ENCODE measurements at places on chromosomes 6 and 20. TPM values are rescaled to one million over a fixed set of nuclear protein-coding genes. Genes with fewer than 3 reads are reported as not detected.

Gene CCN5
- total RNA-seq = not detected

Gene MYT1
- total RNA-seq = 1.9 TPM

Gene F13A1
- total RNA-seq = 0.24 TPM

Gene VGLL2
- not detected for total RNA-seq

Gene TTBK1
- 1.7 TPM for total RNA-seq

Gene MYBL2
- 44.4 TPM for total RNA-seq

Gene GSTA2
- total RNA-seq = 10.7 TPM

Gene ZFP57
- total RNA-seq = 0.14 TPM

Gene RPS6KA2
- total RNA-seq = 43.1 TPM

Gene COX4I2
- not detected for total RNA-seq

Gene MGME1
- 20.3 TPM for total RNA-seq

Gene WFDC2
- total RNA-seq = 188 TPM

Gene FABP7
- 6.8 TPM for total RNA-seq

Gene RCAN2
- total RNA-seq = 23.3 TPM

Gene PHACTR3
- 1.4 TPM for total RNA-seq

Gene QKI
- total RNA-seq = 88.4 TPM

Gene TOX2
- total RNA-seq = 2.5 TPM

Gene APOM
- total RNA-seq = 7.1 TPM

Gene FARS2
- total RNA-seq = 20.8 TPM

Gene MACROD2
- total RNA-seq = 6.4 TPM

Gene SLC17A9
- total RNA-seq = 8.3 TPM

Gene ECT2L
- total RNA-seq = not detected

Gene PPDPF
- total RNA-seq = 340 TPM

Gene ID4
- 47.9 TPM for total RNA-seq

Gene SYCP2
- total RNA-seq = 1.4 TPM

Gene IER3
- 23.2 TPM for total RNA-seq

Gene FAM110A
- total RNA-seq = 17.9 TPM

Gene EYA2
- 0.73 TPM for total RNA-seq

Gene AFG1L
- 9.6 TPM for total RNA-seq

Gene CAP2
- total RNA-seq = 15.5 TPM

Gene PAK5
- 12.2 TPM for total RNA-seq

Gene TMEM170B
- total RNA-seq = 7.3 TPM

Gene OR12D3
- not detected for total RNA-seq

Gene HLA-DMB
- total RNA-seq = 1.8 TPM

Gene LRRC73
- 1.6 TPM for total RNA-seq

Gene OR2B6
- not detected for total RNA-seq

Gene IL17F
- total RNA-seq = not detected

Gene PROKR2
- not detected for total RNA-seq

Gene HCK
- total RNA-seq = not detected

Gene SLC17A3
- 0.58 TPM for total RNA-seq

Gene C6orf141
- 12.3 TPM for total RNA-seq

Gene ROS1
- 0.22 TPM for total RNA-seq

Gene HLA-A
- total RNA-seq = 198 TPM

Gene TRAPPC3L
- total RNA-seq = not detected

Gene SMLR1
- 0.79 TPM for total RNA-seq

Gene LHFPL5
- not detected for total RNA-seq

Gene PCK1
- not detected for total RNA-seq

Gene VSTM2L
- 5.0 TPM for total RNA-seq

Gene C20orf202
- 0.26 TPM for total RNA-seq

Gene BPIFA1
- total RNA-seq = not detected

Gene ENPP5
- total RNA-seq = 13.4 TPM

Gene POU3F2
- 1.4 TPM for total RNA-seq

Gene GABRR1
- total RNA-seq = not detected

Gene ADGRG6
- total RNA-seq = 139 TPM

Gene SLC26A8
- not detected for total RNA-seq

Gene AKIRIN2
- total RNA-seq = 77.8 TPM

Gene NEU1
- total RNA-seq = 52.4 TPM

Gene MAP1LC3A
- 43.8 TPM for total RNA-seq
